Purkinje cell (primary cell): ENCODE measurements at places on chromosomes 11 and 22. TPM values are rescaled to one million over a fixed set of nuclear protein-coding genes. Genes with fewer than 3 reads are reported as not detected.

CREB3L1 gene
- polyA plus RNA-seq: 3.0 TPM in 1 of 2 replicates, not detected in the other

HPX gene
- not detected in 2 replicates for polyA plus RNA-seq

P4HA3 gene
- 4.2 TPM in 1 of 2 replicates, not detected in the other for polyA plus RNA-seq

ZP1 gene
- polyA plus RNA-seq: not detected in 2 replicates

PGA5 gene
- polyA plus RNA-seq: not detected in 2 replicates

MMP12 gene
- polyA plus RNA-seq: not detected in 2 replicates

POTEH gene
- polyA plus RNA-seq: not detected in 2 replicates

SESN3 gene
- 15.6 and 26.0 TPM in 2 replicates for polyA plus RNA-seq

SLC22A25 gene
- not detected in 2 replicates for polyA plus RNA-seq

SYCE3 gene
- polyA plus RNA-seq: 30.9 and 43.1 TPM in 2 replicates

SULT4A1 gene
- polyA plus RNA-seq: 49.2 and 54.1 TPM in 2 replicates

FOLR2 gene
- not detected in 2 replicates for polyA plus RNA-seq

TMEM135 gene
- 19.4 and 24.9 TPM in 2 replicates for polyA plus RNA-seq

SLC39A13 gene
- 1.6 and 2.9 TPM in 2 replicates for polyA plus RNA-seq

NLRP6 gene
- polyA plus RNA-seq: not detected in 2 replicates

CDC42BPG gene
- polyA plus RNA-seq: not detected in 2 replicates

CARD18 gene
- polyA plus RNA-seq: 0.46 TPM in 1 of 2 replicates, not detected in the other

MPPED1 gene
- polyA plus RNA-seq: 0.17 and 3.1 TPM in 2 replicates

IFITM10 gene
- 0.83 TPM in 1 of 2 replicates, not detected in the other for polyA plus RNA-seq
